M059J (cell line): ENCODE measurements at places on chromosomes 11 and 22. TPM values are rescaled to one million over a fixed set of nuclear protein-coding genes. Genes with fewer than 3 reads are reported as not detected.

The RAB3IL1 gene
- 0.12 and 1.4 TPM in 2 replicates for total RNA-seq

The DRD4 gene
- not detected in 2 replicates for total RNA-seq

DNA sequence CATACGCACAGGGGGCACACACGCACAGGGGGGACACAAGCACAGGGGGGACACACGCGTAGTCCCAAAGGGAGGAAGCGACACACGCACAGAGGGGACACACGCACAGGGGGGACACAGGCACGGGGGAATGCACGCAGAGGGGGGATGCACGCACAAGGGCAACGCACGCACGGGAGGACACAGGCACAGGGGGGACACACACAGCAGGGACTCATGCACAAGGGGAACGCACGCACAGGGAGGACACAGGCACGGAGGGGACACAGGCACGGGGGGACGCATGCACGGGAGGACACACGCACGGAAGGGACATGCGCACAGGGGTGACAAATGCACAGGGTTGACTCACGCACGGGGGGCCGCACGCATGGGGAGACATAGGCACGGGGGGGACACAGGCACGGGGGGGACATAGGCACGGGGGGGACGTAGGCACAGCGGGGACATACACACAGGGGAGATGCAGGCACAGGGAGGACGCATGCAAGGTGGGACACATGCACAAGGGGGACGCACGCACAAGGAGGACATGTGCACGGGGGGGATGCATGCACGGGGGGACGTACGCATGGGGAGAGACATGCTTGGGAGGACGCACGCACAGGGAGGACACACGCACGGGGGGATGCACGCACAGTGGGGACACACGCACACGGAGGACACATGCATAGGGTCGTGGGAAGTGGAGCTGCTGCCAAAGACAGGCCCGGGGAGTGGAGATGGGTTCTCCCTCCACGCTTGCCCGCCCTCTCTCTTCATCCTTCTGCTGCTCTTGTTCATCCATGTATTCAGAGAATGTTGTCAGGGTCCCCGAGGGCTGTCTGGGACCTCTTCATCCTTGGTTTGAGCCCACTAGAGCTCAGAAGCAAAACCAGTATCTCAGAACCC is 41.2 kb downstream of the WNT11 start:
- no peak for DNase-seq

GRCh38 chr11:76682684-76683083 is 12.1 kb upstream of the LRRC32 start:
- no peak for DNase-seq

- no peak for DNase-seq
Measured at GRCh38 chr22:44395118-44396005, 82.6 kb upstream of the SHISAL1 start.
